ENCODE measurements at places on chromosomes 6 and 20.

DNA sequence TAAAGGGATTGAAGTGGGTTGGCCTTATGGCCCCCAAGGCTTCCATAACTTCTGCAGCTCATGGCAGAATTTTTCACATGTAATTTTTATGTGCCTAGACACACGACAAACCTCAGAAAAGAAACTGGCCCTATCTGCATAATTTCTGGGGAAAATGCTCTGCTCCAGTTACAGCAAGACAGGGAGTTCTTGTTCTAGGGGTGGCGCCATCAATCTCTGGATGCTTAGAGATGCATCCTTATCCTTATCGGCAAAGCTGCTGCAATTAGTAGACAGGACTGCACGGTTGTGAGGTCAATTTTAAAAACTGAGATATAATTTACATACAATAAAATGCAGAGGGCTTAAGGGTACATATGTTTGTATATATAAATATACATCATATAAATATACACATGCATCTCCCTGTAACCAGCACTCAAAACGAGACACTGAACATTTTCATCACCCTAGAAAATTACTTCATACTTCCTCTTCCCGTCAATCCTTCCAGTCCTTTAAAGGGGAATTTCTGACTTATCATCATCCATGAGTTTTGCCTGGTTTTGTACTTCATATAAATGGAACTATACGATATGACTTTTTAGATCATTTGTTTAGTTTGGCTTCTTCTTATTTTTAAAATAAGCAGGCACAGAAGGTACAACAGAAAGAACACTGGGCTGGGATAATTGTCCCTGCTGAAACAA is 10.2 kb downstream of the ELMO2 start:
- peak; percentile 55 for DNase-seq

- DNase-seq = no peak
These were observed 10.5 kb downstream of the SOX4 start for GRCh38 chr6:21604081-21604480.

- peak; percentile 76 for DNase-seq
These were observed 378 bp upstream of the ERVFRD-1 start for GRCh38 chr6:11111769-11112437.

- DNase-seq = no peak
These were observed 30.4 kb upstream of the SPDEF start for GRCh38 chr6:34586327-34587040.

GRCh38 chr20:51386586-51386985 is 155.9 kb downstream of the NFATC2 start:
- no peak for DNase-seq

DNA sequence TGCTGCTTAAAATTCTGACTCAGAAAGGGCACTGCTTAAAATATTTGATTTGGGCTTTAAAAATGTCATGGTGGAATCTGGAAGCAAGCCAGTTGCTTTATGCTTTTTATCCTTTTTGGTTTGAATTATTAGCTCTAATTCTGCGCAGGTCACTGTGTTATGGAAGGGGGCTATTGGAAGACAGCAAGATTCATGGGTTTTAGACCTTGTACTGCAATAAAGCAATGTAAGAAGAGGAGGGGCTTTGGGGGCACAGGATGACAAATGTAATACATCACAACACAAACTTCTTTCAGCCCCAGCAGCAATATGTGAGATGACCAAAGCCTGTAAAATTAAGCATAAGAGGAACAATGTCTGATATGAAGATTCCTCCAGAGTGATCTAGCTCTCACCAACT is 68.4 kb downstream of the TFAP2B start:
- DNase-seq = no peak

DNA sequence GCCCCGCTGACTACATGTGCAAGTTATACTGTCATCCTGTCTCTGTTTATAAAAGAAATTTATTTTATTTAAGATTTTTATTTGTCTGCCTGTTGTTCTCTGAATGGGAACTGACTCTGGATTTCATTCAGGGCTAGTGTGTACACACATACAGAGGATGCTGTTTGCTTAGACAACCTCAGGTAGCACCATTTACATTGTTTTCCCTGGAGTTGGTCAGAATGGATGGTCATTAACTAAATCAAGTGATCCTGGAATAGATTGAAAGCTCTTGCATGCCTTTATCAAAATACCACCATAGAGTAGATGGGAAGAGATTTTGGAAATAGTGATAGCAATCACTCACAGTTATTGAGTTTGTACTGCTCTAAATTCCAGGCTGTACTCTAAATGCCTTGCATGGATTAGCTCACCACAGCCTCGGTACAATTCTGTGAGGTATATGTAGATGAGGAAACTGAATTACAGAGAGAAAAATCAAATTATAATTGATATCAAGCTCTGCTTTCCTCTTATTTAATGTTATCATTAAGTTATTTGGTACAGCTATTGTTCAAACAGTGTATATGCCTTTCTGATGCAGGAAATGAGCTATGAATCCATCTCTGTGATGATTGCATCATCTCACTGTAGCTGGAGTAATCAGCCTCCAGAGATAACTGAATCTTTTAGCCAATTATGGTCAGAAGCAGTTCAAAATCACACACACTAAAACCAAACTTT is 51.9 kb downstream of the RNF217 start:
- no peak for DNase-seq

DNA sequence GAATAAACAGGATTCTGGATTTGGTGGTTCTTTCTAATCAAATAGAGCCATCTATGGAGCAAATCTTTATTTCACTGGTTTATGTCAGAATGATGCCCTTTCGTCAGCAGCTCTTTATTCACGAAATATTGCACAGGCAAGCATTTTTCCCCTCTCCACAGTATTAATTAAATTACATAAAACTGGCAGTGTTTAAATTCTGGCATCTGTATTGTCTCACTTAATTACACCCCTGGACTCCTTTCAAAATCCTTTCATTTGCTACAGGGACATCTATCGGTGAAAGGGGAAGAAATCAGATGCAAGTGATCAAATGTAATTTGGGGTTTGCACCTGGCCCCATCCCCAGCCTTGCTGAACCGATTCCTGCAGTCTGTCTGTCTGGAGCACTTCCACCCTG is 801.9 kb downstream of the QKI start:
- no peak for DNase-seq

- DNase-seq = no peak
These were observed 11.8 kb upstream of the TUBB2B start for GRCh38 chr6:3239110-3239830.

DNA sequence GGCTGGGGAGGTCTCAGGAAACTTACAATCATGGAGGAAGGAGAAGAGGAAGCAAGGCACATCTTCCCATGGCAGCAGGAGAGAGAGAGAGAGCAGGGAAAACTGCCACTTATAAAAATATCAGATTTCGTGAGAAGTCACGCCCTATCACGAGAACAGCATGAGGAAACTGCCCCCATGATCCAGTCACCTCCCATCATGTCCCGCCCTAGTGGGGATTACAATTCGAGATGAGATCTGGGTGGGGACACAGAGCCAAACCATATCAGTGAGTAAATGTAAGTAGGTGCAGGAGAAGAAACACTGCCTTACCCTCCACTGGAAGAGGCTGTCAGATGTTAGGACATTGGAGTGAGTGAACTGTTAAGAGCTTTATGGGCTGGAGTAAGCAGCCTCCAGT is 270.4 kb downstream of the TFAP2C start:
- no peak for DNase-seq

DNA sequence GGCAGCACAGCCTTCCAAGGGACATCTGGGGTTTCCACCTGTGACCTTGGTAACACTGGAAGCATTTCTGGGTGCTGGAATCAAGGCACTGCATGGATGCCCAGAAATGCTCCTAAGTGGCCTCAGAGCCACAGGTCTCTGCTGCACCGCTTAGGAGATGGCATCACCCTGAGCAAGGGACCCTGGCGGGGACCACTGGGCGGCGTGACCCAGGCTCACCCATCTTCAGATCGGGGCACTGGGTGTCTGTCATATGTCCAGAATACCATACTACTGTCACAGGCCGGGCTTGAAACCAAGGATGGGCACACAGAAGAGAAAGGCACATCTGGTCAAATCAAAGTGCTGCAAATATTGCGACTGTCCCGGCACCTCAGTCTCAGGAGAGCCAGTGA is 45.9 kb downstream of the SSR1 start:
- no peak for DNase-seq

DNA sequence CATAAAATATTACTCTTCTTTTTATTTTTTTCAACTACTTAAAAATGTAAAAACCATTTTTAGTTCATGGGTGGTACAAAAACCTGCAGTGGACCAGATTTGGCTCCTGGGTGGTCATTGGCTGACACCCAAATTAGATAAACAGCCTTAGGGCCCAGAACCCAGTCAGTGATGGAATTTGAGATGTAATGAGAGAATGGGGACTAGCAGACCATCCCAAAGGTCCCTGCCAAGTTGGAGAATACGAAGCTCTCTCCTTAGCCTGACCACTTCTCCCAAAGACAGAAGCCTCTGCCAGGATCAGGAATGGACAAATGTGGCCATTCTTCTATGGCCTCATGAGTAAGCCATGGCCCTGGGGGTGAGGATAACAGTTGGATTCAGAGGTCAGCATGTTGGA is 194.7 kb downstream of the NFATC2 start:
- no peak for DNase-seq

DNA sequence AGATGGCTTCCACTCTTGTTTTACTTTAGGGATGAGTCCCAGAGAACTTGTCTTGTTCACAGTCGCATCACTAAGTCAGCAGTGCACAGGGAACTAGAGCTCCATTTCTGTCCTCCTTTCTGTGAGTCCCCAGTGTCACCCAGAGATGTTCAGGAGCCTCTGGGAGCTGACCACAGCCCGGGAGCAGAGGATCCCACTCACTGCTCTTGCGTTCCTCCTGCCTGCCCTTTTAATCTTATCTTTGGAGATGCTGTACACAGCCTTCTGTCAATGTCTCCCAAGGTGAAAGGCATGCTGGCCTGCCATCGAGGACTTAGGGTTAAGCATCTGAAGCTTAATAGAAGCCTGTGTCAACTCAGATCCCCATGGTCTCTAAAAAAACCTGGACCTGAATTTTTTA is 71.2 kb downstream of the IGF2R start:
- no peak for DNase-seq

GRCh38 chr6:12450467-12450866 is 160.3 kb downstream of the EDN1 start:
- DNase-seq = no peak

DNA sequence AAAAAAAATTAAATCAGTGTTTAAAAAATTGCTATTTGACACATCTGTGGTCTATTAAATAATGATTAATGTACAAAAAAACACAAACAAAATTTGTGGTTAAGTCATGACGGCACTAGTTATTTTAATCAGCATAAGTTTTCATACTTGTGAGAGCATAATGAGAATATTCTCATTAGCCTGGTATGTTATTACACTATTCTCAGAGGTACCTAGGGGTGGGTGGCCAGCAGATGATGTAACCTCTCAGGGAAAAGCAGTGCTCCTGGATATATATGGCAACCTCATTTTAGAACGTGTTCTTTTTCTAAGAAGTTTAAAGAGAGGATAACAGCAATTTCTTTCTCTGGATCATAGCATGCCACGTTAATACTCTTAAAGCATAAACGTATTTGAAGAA is 109.2 kb downstream of the GJA1 start:
- no peak for DNase-seq

DNA sequence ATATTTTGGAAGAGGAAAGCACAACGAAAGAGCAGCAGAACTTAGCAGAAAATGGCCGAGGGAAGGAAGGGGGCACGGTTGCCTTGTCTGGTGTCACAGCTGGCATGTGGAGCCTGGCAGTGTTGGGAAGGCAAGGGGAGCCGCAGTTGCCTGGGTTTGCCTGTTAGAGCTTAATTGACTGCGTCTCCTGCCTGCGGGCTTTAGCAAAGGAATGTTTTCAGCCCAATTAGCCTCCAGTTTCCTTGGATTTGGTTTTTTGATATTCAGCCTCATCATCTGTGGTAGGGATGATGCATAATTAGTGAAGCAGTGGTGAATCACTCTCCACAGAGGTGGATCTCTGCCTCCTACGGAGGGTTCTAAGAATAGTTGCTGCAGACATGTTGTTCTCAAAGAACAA is 832.6 kb downstream of the QKI start:
- DNase-seq = no peak
